Stimulated activated CD8-positive, alpha-beta memory T cell treated with anti-CD3 and anti-CD28 coated beads, Interleukin-15, amount 100 ng/mL, for 24 hours (primary cell): ENCODE measurements at places on chromosomes 12 and 14.

GRCh38 chr14:59301354-59301753 is 112.9 kb downstream of the DAAM1 start:
- DNase-seq = no peak

DNA sequence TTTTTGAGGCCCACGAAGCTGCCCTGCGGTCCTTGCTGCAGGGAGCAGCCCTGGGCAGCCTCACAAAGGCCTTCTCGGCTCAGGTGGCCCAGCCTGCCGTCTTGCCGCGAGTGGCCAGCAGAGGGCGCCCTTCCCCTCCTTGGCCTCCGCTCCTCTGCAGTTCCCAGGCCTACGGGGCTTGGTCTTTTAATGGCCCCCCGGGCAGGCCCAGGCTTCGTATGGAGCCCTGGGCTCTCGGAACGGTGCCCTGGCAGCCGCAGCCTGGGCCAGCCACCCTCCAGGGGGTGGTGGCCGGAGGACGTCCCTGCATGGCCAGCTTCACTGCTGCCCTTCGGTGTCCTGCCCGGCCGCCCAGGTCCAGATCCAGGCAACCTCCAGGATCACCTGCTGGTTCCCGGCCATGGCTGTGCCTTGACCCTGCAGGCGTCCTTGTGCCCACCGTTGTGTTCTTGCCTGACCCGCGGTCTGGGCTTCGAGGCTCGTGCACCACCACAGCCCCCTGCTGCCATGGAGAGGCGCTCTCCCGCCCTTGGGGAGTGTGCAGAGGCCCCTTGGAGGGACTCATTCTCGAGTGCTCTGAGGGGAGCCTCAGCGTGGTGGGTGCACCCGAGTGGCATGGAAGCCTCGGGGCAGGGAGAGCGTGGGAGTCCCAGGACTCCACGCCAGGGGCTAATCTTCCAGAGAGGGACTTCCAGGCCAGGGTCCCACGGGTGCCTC is 9.4 kb downstream of the ASPG start:
- DNase-seq = peak; percentile 80

- no peak for DNase-seq
Observed at GRCh38 chr12:102977945-102978706, 20.7 kb downstream of the ASCL1 start.

- no peak for DNase-seq
Observed at GRCh38 chr14:32259368-32260013, 56.4 kb upstream of the RNU6-8 start.

DNA sequence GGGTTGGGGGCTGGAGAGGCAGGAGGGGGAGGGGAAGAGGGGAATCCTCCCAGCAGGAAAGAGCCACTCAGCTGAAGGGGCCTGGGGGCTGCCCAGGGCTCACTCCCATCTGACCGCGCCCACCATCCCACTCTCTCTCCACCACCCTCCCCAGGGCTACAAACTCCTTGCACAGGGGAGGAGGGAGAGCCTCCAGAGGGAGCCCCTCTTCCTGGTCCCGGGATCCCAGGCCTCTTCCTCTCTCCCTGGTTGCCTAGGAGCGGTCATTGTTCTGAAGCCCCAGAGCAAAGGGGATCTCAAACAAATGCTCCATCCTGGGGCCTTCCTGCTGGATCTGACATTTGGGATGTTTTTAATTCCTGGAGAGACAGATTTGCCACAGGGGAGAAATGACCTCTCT is 39.8 kb upstream of the DLK1 start:
- DNase-seq = no peak

- DNase-seq = no peak
Observed at GRCh38 chr14:34646570-34647255, 16.8 kb upstream of the SNX6 start.

GRCh38 chr12:119791453-119791852 is 85.7 kb downstream of the CIT start:
- DNase-seq = no peak

- no peak for DNase-seq
Observed at GRCh38 chr12:58249610-58250009, 308.2 kb downstream of the ATP23 start.

GRCh38 chr14:71625175-71625574 is 307.1 kb upstream of the RGS6 start:
- DNase-seq = no peak

- no peak for DNase-seq
Observed at GRCh38 chr12:106113446-106113823, 25.3 kb downstream of the NUAK1 start.

- no peak for DNase-seq
Observed at GRCh38 chr12:102535306-102535705, 54.9 kb upstream of the IGF1 start.

GRCh38 chr14:85622986-85623685 is 93.2 kb downstream of the FLRT2 start:
- DNase-seq = no peak

DNA sequence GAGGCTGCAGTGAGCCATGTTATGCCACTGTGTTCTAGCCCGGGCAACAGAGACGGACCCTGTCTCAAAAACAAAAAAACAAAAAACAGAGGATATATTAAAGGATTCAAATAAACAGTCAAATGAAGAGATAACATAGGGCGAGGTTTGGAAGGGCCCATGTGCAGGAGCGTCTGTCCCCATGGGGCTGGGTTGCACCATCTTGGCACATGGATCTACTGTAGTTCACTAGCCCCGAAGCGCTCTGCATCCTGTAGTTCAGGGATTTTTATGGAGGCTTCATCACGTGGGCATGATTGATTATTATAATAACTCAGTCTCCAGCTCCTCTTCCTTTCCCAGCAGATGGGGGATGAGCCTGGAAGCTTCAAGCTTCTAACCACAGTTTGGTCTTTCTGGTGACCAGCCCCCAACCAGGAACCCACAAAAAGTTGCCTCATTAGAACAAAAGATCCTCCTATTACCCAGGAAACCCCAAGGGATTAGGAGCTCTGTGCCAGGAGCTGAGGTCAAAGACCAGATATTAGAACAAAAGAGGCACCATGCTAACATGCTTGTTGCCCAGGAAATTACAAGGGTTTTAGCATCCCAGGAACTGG is 59.9 kb downstream of the HCAR2 start:
- DNase-seq = no peak

- no peak for DNase-seq
Observed at GRCh38 chr12:123941000-123941399, 31.6 kb downstream of the CCDC92 start.

DNA sequence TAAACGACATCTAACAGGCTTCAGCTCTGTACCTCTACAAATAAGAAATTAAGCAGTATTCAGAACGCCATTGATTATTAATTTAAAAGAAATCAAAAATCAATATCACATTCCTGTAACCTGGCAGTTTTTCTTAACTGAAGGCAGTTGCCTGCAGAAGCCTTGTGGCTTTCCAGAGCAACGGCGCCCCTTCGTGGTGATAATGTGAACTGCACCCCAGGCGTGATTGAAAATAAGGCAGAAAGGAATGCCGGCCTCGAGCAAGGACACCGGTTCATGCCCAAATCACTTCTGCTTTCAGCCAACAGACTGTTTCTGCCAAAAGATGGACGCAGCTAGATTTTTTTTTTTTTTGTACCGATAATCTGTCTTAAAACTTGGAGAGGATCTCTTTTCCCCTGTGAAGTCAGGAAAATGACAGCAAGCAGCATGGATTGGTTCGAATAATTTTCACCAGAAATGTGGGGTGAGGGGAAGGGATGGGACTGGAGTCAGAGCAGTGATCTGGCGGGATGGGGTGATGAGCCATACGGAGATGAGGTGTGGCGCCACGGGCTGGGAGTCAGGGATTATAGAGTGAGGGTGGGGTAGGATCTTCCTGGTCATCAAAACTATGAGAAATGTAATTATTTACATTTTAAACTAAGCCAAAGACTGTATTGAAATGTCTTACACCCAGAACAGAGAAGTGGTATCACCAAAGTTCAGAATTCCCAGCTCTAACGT is 473.0 kb downstream of the DPF3 start:
- DNase-seq = peak; percentile 77

- DNase-seq = no peak
Observed at GRCh38 chr12:58079806-58080205, 138.4 kb downstream of the ATP23 start.

DNA sequence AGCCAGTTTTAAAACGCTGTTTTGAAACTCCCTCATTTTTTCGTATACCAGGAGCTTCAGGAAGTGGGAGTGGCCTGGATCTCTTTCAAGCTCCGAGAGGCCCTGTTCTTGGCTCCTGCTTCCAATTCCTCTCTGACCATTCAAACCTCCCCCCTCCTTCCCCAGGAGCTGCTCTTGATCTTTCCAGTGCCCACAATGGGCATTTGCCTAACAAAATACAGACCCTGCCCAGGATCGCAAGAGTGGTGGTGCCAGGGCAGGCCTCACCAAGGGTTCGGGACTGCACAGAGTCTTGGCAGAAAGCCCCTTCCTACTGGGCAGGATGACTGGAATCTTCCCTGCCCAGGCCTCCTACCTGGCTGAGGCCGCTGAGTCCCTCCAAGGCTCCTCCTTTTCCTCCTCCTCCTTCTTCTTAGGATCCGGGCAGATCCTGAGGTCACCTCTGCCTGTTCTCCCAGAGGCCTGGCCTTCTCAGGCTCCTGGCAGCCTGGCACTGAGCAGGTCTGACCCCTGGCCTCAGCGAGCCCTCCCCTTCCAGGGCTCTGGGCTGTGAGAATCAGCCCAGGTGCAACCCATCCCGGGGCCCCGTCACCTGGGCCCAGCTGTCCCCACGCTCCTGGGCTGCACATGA is 46.9 kb upstream of the NOS1 start:
- DNase-seq = no peak

DNA sequence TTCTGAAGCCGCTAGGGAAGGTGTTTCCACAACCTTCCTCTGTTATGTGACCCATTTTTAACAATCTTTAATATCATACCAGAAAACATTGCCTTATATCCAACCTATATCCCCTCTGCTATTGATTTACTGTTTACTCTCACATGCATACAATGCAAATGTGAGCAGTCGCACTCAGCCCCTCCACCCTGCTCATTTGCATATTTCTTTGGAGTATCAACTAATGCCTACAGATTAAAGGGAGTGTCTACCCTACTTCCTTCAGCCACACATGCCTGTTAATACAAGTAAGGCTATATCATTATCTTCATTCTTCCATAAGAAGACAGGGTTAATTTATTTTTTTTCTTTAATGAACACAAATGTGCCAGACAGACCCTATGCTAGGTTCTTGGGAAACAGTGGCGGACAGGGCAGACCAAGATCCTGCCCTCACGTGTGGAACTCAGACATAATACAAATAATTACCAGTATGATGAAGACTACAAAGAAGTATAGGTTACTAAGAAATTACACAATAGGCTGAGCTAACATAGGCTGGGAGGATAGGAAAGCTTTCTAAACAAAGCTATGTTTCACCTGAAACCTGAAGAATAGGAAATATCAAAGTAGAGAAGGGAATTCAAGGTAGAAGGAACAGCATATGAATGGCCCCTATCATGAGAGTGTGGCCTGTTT is 107.3 kb upstream of the MDM1 start:
- no peak for DNase-seq

GRCh38 chr12:78387721-78388120 is 476.9 kb upstream of the SYT1 start:
- DNase-seq = no peak

DNA sequence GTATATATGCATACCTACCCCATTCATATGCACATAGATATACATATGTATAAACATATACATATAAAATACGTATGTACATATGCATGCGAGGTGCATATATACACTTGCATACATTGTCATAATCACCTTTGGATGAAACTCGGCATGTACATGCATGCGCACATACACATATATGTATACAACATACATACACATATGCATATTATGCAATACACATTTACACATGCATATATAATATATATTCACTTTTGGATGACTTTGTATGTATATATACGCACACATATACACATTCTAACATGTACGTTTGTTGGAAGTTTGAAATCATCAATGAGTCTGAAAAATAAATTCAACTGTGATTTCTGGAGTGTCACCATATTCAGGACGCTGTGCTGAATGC is 401.6 kb upstream of the TBX3 start:
- DNase-seq = no peak

DNA sequence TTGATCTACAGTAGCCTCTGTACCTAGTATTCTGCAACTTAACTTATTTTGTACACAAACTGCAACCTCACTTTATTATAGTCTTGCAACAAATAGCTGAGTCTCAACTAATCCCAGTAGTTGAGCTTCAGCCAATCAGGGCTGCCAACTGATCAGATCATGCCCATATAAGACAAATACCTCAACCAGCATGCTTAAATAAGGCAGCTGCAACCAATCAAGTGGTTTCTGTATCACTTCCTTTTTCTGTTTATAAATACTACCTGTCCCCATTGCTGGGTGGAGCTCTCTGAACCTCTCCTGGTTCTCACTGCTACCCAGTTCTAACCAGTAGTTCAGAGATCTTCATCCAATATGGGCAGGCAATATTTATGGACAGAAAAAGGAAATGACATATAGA is 248.5 kb upstream of the FBXO33 start:
- DNase-seq = no peak

GRCh38 chr12:52280796-52281560 is 6.5 kb downstream of the KRT86 start:
- DNase-seq = no peak

GRCh38 chr12:9404031-9404430 is 195.8 kb upstream of the PZP start:
- DNase-seq = no peak

DNA sequence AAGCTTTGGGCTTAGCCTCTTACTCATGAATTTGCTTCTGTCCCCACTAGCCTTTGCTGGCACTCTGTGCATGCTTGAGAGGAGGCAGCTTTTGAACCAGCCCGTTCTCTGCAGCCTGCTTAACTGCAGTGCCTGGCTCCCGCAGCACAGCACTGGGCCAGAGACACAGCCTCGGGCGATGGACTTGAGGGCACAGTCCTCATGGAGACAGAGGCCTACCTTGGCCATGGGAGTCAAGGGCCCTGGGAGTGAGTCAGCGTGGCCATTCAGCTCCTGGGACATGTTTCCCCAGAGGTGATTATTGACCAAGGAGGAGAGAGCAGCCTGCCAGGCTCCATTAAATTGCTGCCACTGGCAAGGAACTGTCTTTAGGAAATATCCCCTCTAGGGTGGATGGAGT is 93.5 kb downstream of the SMOC1 start:
- DNase-seq = no peak

DNA sequence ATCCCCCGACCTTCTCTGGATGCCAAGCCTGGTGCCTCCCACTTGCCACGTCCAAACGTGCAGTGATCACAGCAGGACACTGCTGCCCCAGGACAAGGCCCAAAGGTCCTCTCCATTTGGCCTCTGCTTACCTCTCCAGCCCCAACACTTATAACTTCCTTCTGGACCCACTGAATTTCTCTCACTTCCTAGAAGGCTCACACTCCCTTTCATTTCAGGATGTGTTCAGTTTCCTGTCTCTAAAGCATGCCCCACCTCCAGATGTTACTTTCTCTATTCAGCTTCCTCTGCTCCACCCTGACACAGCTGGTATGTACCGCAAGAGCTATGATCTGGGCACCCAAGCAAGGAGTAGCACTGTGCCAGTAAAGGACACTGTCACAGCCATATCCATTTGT is 33.0 kb downstream of the CDKL1 start:
- DNase-seq = no peak

- DNase-seq = no peak
Observed at GRCh38 chr14:22993517-22993916, 11.2 kb upstream of the AJUBA start.

- no peak for DNase-seq
Observed at GRCh38 chr12:31370531-31371255, 44.7 kb upstream of the SINHCAF start.
